ENCODE measurements at places on chromosomes 12 and 14. TPM values are rescaled to one million over a fixed set of nuclear protein-coding genes. Genes with fewer than 3 reads are reported as not detected.

The ESR2 gene
- total RNA-seq = not detected

The PLEK2 gene
- 0.62 TPM for total RNA-seq

GRCh38 chr14:79568594-79568993, 642.7 kb downstream of the DIO2 start:
- H3K27me3 ChIP-seq = no peaks in the 10 kb centered on the region
- no peaks in the 10 kb centered on the region for H3K36me3 ChIP-seq
- H3K4me3 ChIP-seq = no peak overlapping the region
- peaks cover 4% of the 10 kb centered on the region for H3K4me1 ChIP-seq

GRCh38 chr12:3138941-3139511, 61.8 kb downstream of the TSPAN9 start:
- H3K27ac ChIP-seq = no peak overlapping the region
- H3K4me3 ChIP-seq = no peak overlapping the region
- peaks cover 25% of the 10 kb centered on the region for H3K36me3 ChIP-seq
- peaks cover 48% of the 10 kb centered on the region for H3K4me1 ChIP-seq
- no peak for DNase-seq

DNA sequence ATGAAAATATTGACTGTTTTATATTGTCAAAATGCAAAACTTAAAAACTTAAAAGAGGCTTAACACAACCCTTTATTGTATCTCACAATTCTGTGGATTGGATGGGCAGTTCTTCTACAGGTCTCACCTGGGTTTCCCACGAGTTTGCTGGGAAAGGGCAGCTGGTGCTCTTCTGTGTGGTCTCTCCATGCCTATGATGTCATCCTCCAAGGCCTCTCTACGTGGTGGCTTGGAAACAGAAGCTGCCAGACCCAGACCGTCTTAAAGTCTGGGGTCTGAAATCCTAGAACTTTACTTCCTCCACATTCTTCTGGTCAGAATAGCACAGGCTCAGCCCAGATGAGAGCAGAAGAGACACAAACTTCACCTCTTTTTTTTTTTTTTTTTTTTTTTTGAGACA, 36.5 kb upstream of the KICS2 start:
- no peak for DNase-seq
- H3K27ac ChIP-seq = no peak overlapping the region
- no peak overlapping the region for H3K4me3 ChIP-seq
- H3K36me3 ChIP-seq = no peaks in the 10 kb centered on the region

Measured in endothelial cell (in vitro differentiated cells).